ENCODE measurements at places on chromosomes 2 and 18. TPM values are rescaled to one million over a fixed set of nuclear protein-coding genes. Genes with fewer than 3 reads are reported as not detected.

SCYGR4 gene
- polyA plus RNA-seq, result not detected

GRCh38 chr18:9209279-9209678 lies 72.7 kb downstream of the ANKRD12 start:
- DNase-seq, result no peak

DNA sequence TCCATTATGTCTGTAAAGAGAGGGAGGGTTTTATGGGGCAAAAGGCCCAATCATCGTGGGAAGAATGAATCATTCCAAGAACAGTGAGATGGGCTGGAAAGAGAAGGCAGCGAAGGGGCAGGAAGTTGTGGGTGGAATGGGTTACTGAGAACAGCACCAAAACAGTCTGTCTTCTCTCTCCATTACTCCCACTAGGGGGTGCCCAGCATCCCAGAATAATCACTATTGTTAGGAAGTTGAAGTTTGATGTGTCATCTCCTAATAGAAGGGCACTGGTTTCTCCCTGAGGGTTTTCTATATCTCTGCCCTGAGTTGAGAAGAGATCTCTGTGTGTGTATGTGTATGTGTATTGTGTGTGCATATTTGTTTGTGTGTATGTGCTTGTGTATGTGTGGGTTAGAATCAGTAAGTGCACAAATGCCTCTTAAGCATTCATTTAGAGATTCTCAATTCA lies 76.6 kb upstream of the MAP4K3 start:
- no peak for DNase-seq

GRCh38 chr2:190765386-190766173 lies 115.0 kb upstream of the GLS start:
- no peak for DNase-seq

- DNase-seq, result no peak
Measured at GRCh38 chr2:232697807-232698110, 628 bp downstream of the GIGYF2 start.

All from left renal pelvis (tissue), 4 donors.